ENCODE measurements at places on chromosomes 3 and 15.

DNA sequence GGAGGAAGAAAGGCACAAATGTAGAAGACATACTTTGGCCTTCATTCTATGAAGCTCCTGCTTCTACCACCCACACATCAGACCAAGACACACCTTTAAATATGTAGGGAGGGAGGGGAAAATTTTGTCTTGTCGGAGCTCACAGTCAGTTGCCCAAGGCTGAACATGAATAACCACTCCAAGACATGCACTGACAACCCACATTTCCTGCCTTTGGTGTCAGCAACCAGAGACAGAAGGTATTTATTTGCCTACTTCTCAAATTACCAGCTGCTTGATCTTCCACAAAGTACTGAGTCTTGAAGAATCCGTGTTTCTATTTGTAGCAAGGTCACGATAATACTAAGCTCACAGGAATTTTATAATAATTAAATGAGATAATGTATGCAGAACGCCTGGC is 169.7 kb downstream of the KCNMB2 start:
- no peak overlapping the region for H3K4me3 ChIP-seq
- DNase-seq = peak; percentile 60
- no peaks in the 10 kb centered on the region for H3K36me3 ChIP-seq

DNA sequence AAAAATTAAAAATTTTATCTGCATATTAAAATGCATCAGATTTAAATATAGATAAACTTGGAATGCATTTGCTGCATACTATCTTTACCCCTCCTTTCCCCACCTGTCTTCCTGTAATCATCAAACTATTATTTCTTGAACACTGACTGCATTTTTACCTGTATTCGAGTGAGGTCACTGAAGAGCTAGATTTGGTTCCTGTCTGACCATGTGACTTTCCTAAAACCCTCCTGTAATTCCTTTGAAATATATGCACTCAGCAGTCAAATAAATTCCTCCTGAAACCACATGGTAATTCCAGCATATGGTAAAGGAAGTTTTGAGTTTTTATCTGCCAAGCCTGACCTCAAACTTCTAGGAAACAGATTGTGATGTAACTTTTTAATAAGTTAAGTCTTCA is 445.6 kb upstream of the FRG2C start:
- DNase-seq = no peak
- H3K4me1 ChIP-seq = no peaks in the 10 kb centered on the region
- no peak overlapping the region for H3K27ac ChIP-seq

DNA sequence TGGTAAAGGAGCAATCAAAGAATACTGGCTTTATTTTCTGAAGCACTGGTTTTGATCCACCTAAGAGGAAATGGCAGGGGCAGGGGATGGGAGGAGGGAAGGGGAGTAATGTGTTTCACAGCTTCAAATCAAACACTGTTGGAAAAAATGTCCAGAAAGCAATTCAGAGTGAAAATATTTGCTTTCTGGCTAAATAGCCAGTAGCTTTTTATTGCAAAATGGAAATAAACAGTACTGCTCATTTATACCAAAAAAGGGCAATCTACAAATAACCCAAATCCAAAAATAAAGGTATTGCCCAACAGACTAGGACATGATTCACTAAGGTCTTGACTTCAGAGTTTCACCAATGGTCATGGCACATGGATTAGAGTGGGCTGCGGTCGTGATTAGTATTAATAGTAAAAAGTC is 279.3 kb upstream of the THBS1 start:
- H3K27ac ChIP-seq = peak overlapping the region; percentile 96
- peaks cover 24% of the 10 kb centered on the region for H3K4me1 ChIP-seq
- no peak overlapping the region for H3K4me3 ChIP-seq
- no peaks in the 10 kb centered on the region for H3K36me3 ChIP-seq

GRCh38 chr15:71739355-71739754 is 71.0 kb upstream of the NR2E3 start:
- H3K4me3 ChIP-seq = no peak overlapping the region
- H3K27me3 ChIP-seq = no peaks in the 10 kb centered on the region
- H3K36me3 ChIP-seq = peaks cover 17% of the 10 kb centered on the region
- no peak for DNase-seq

GRCh38 chr3:170012683-170013400 is 25.0 kb upstream of the GPR160 start:
- H3K27ac ChIP-seq = no peak overlapping the region
- peaks cover 3% of the 10 kb centered on the region for H3K27me3 ChIP-seq
- H3K4me1 ChIP-seq = no peaks in the 10 kb centered on the region
- DNase-seq = no peak

DNA sequence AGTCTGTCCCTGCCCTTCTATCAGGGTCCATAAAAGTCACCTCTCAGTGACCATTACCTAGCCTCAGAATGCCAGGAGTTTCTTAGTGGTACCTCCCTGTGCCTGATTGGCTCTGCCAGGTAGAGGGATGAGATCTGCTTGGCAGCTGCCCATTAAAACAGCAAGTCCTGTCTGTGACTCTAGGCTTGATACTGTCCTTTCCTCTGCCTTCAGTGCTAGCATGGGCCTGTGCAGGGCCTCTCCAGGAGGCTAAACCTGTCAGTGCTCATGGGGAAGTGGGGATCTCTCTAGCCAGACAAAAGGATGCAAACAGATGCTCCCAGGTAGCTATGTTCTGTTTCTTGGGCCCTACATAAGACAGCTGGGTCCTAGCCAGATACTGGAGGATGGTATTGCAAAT is 10.0 kb upstream of the MANF start:
- H3K36me3 ChIP-seq = no peaks in the 10 kb centered on the region
- no peak overlapping the region for H3K27ac ChIP-seq
- H3K27me3 ChIP-seq = peaks cover 8% of the 10 kb centered on the region

DNA sequence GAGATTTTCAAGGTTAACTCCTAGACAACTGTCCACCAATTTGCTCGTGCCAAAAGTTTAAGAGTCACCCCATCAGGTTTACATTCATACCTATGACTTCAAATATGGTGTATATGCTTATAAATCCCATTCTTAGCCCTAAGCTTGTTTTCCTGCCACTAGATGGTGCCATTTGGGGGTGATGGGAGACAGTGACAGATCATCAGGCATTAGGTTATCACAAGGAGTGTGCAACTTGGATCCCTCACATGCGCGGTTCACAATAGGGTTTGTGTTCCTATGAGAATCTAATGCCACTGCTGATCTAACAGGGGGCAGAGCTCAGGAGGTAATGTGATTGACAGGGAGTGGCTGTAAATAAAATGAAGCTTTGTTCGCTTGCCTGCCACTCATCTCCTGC is 182.7 kb downstream of the CNTN6 start:
- DNase-seq = no peak
- no peak overlapping the region for H3K4me3 ChIP-seq
- no peaks in the 10 kb centered on the region for H3K27me3 ChIP-seq
- no peaks in the 10 kb centered on the region for H3K4me1 ChIP-seq
- no peak overlapping the region for H3K27ac ChIP-seq
- no peaks in the 10 kb centered on the region for H3K36me3 ChIP-seq

GRCh38 chr3:146561879-146562278 is 17.5 kb upstream of the PLSCR1 start:
- H3K36me3 ChIP-seq = no peaks in the 10 kb centered on the region
- DNase-seq = no peak
- H3K27ac ChIP-seq = no peak overlapping the region
- no peak overlapping the region for H3K4me3 ChIP-seq

- DNase-seq = peak; percentile 23
- no peaks in the 10 kb centered on the region for H3K36me3 ChIP-seq
- no peak overlapping the region for H3K4me3 ChIP-seq
- peaks cover 7% of the 10 kb centered on the region for H3K4me1 ChIP-seq
These were observed 68.9 kb upstream of the WNT5A start for GRCh38 chr3:55555873-55556618.

- no peaks in the 10 kb centered on the region for H3K4me1 ChIP-seq
- no peak overlapping the region for H3K27ac ChIP-seq
- no peak overlapping the region for H3K4me3 ChIP-seq
These were observed 38.7 kb upstream of the MAN2C1 start for GRCh38 chr15:75407083-75407482.

DNA sequence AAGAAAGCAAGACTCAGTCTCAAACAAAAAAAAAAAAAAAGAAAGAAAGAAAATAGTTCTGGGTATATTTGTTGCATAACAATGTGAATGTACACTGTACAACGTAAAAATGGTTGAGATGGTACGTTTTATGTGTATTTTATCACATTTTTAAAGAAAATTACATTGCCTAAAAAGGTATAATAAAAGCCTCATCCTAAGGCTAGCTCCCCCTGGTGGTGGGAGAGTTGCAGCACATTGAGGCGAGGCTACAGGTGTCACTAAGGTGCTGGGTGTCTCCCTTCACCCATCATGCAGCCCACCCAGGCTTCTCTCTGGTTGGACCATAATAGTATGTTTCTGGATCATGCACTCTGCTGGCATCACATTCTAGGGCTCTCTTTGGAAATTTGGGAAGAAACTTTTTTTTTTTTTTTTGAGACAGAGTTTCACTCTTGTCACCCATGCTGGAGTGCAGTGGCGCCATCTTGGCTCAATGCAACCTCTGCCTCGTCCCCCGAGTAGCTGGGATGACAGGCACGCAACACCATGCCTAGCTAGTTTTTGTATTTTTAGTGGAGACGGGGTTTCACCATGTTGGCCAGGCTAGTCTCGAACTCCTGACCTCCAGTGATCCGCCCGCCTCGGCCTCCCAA is 12.4 kb upstream of the RAB11A start:
- DNase-seq = peak; percentile 53
- H3K4me3 ChIP-seq = no peak overlapping the region
- peaks cover 1% of the 10 kb centered on the region for H3K27me3 ChIP-seq
- no peaks in the 10 kb centered on the region for H3K4me1 ChIP-seq
- H3K27ac ChIP-seq = no peak overlapping the region
- H3K36me3 ChIP-seq = no peaks in the 10 kb centered on the region

DNA sequence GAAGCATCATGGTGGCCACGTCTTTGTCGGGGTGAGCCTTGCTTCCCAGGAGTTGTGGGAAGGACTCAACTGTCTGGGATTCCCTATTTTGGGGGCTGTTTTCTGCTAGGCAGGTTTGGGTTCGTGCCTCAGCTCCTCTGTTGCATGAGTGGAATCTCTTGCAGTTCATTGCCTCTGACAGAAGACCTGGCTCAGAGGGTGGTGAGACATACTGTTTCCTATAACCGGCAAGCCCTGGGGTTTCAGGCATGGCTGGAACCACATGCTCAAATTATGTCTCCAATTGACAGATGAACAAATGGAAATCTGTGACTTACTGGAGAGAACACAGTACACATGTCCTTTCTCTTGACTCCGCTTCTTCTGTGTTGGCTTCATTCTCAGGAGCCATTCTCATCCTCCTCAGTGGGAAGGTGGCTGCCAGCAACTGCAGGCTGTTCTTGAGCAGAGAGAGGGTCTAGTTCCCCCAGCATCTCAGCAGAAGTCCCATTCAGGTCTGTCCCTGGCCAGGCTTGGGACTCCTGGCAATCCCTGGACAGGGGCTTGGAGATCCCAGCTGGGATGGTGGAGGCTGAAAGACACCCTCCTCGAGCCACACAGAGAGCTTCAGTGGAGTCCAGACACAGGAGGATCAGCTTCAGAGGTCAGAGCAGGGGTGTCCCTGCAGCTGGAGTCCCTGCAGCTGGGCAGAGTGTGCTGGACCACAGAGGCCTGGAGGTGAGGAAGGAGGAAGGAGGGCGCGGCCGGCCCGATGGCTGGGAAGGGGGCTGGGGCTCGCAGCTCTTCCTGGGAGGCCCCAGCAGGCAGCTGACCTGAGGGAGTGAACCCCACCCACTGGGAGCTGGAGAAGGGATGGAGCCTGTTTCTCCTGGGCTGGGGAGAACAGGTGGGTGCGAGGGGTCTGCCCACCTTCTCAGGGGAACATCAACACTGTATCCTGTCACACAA is 97.6 kb downstream of the LSM3 start:
- no peaks in the 10 kb centered on the region for H3K36me3 ChIP-seq
- peaks cover 1% of the 10 kb centered on the region for H3K27me3 ChIP-seq
- DNase-seq = no peak
- H3K4me3 ChIP-seq = no peak overlapping the region

DNA sequence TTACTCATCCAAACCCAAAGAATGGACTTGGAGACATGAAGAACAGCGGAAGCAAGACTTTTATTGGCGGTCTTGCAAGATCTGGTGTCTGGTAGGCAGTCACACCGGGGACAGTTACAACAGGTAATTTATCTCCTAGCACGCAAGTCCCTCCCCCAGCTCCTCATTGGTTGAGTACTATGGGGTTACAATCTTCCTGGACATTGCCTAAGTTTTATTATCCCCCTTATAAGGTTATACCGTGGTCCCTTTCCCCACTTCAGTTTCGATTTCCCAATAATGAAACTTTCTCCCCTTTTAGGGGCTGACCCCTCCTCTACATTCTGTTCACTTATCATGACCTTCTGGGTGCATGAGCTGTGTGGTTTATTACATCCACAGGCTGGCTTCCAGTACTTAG is 18.7 kb downstream of the ARL8B start:
- no peak for DNase-seq
- no peak overlapping the region for H3K4me3 ChIP-seq
- no peaks in the 10 kb centered on the region for H3K36me3 ChIP-seq
- H3K27me3 ChIP-seq = no peaks in the 10 kb centered on the region

DNA sequence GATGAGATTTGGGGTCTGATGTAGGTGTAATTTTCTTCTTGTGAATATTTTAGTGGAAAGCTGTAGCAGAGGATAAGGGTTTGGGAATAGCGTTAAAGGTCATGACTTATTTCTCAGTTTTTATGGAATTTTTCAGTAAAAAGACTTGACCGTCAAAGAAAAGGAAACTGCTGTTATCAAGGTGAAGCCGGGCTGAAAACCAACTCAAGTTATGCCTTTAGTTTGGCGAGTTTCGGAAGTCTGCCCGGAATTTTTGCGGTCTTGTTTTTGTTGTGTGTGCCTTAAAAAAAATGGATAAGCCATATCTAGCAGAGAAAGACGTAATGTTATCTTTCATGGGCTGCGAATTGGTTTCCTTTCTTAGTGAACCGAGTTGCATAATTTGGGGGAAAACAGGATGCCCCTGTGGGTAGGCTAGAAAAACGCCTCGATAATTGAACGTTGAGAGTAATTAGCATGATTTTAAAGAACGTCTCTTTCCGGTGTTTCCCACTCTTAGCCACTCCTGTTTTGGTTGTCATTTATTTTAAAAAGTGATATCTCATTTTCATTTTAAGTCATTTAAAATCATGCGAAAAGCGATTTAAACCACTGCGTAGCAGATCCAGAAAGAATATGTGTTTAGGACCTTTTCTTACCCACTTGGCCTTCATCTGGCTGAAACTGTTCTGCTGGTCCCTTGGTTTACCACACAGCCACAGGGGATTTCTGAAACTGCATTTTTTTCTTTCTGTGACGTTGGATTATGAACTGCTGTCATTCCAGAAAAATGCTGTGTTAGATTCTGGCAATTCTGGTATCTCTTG is 1.1 kb downstream of the NFKBIZ start:
- peak overlapping the region; percentile 96 for H3K4me3 ChIP-seq
- peaks cover 33% of the 10 kb centered on the region for H3K36me3 ChIP-seq
- H3K27ac ChIP-seq = peak overlapping the region; percentile 88
- peaks cover 12% of the 10 kb centered on the region for H3K4me1 ChIP-seq
